Urinary bladder (tissue), 4 donors: ENCODE measurements at places on chromosomes 13 and 19. TPM values are rescaled to one million over a fixed set of nuclear protein-coding genes. Genes with fewer than 3 reads are reported as not detected.

- DNase-seq = no peak
Measured at GRCh38 chr19:824885-825284, 2.8 kb upstream of the AZU1 start.

- no peak for DNase-seq
Measured at GRCh38 chr13:48302871-48303358, 636 bp upstream of the RB1 start.

GRCh38 chr19:1259206-1259875 lies 9.8 kb upstream of the CIRBP start:
- no peak for DNase-seq

DNA sequence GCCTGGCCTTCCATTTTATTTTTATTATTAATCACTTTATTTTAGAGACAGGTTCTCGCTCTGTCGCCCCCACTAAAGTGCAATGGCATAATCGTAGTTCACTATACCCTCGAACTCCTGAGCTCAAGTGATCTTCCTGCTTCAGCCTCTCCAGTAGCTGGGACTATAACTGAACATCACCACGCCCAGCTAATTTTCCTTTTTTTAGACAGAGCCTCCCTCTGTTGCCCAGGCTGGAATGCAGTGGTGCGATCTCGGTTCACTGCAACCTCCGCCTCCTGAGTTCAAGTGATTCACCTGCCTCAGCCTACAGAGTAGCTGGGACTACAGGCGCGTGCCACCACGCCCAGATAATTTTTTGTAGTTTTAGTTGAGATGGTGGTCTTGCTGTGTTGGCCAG lies 6.7 kb upstream of the PAN3 start:
- no peak for DNase-seq

DNA sequence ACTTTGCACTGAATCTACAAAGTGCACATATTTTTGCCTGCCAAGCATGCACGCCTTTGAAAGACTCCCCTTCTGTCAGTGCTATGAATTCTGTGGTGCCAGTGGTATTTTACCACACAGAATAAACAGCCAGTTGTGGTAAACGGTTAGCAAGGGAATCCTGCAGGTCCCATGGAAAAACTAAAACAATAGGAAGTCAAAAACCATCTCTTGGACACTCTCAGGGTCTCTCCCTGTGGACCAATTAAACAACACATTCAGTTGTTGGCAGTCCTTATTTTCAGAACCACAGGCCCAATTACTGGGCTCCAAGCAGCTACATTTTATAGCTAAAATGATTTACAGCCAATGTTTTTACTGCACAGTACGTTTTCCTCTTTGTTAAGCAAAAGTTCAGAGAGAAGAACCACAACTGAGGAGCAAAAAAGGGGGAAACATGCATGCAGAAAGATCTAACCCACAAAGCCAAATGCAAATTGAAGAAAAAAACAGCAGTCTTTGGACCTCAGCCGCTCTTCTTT lies 116.9 kb downstream of the KCTD12 start:
- DNase-seq = no peak

GRCh38 chr19:2089727-2090053 lies 6.4 kb downstream of the MOB3A start:
- no peak for DNase-seq

DNA sequence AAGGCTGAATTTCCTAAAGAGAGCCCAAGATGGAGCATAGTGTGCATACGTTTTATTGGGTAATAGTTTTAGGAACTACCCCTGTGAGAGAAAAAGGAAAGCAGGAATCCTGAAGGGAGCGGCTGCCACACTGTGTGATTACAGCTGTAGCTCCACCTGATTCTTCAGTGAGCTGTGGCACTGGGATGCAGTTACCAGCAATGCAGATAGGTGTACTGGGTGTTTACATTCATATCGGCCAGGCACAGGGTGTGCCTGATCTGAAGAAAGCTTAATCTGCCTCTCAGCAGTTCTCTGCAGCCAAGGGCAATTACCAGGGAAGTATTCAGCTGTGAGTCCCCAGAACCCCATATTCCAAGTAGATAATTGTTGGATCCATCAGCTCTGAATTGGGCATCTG lies 1541.8 kb downstream of the EFNB2 start:
- DNase-seq = no peak

DNA sequence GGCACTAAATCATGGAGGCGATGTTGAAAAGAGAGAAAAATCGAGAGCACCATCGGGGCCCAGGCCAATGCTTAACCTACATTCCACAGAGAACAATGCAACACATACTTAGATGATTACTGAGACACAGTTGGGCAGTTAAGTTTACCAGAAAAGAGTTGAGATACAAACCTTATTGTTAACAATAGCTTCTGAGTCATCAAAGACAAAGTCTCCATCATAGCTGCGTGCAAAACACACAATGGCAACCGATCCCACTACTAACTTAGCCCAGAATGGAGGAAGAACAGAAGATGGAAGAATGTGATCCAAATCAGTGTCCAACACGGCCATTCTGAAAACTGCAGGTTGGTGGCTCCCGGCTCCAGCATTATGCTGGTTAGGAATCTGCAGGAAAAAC lies 6.2 kb downstream of the TMTC4 start:
- no peak for DNase-seq

DNA sequence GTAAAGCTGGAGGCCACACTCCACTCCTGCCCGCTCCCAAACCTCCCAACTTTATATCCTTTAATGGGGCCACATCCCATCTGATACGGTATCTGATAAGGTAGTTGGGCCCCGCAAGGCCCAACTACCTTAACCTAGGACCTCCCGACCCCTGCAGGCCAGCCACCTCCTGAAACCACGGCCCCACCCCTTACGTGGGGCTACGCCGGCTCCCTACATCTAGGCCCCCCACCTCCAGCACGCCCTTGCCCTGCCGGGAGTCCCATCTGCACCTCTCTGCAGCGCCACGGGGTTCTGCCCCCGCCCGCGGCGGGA lies 2.2 kb downstream of the IGFLR1 start:
- no peak for DNase-seq

DNA sequence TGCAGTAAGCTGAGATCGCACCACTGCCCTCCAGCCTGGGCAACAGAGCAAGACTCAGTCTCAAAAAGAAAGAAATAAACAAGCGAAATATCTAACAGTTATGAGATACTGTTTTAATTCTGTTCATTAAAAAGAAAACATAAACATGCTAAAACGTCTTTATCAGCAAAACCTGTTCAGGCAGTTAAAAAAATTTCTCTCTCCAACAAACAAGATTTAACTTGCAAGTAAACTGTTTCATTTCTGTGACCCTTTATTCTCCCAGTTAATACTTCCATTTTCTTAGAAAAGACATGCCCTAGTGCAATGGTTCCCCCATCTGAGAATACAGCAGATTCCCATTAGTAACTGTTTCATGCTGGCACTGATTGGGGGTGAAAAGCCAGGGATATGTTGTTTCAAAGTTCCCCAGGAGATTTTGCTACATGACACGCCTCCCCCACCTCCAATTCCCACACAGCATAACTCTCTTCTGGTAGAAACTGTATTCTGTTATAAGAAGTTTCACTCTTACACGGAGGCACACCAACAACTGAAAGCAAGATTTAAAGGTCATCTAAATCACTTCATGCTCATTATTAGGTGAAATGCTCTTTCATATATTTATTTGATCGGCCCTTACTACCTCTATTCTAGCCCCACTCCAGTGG lies 24.4 kb downstream of the ELF1 start:
- DNase-seq = no peak

GRCh38 chr19:2282062-2282861 lies at the start of gene PEAK3:
TSS of gene PEAK3 (minus strand) at chr19:2282175. CDS start at chr19:2280931, 1,244 bp downstream.
- no peak for DNase-seq

DNA sequence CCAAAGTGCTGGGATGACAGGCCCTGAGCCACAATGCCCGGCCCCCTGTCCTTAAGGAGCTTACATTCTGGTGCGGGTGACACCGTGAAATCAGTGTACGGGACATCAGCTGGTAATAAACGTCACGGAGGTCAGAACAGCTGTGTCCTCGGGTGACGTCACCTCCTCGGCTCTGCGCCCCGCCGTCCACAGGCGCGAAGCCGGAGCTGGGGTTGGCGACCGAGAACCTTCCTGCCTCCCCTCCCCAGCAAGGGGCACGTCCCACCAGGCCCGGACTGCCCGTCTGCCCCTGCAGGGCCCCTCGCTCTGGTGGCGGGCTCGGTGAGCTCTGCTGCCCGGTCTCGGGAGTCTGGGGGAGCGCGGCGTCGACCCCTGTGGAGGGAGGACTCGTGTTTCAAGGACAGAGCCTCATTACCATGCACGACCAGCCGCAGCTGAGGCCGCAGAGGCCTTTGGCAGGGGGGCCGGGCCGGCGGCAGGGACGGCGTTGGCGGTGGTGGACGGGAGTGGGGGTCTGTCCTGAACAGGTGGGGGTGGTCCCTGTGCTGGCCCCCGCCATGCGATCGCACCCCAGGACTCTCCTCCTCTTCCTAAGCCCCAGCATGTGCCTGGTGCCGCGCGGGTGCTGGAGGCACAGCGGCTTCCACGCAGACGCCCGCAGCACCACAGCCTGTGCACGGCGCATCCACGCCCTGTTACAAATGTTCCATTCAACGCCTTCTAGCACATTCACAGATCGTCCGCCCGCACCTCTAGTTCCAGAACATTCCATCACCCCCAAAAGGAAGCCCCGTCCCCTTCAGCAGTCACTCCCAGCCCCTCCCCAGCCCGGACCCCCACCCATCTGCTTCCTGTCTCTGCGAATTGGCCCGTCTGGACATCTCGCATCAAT lies 5.4 kb downstream of the LINGO3 start:
- DNase-seq = no peak

DNA sequence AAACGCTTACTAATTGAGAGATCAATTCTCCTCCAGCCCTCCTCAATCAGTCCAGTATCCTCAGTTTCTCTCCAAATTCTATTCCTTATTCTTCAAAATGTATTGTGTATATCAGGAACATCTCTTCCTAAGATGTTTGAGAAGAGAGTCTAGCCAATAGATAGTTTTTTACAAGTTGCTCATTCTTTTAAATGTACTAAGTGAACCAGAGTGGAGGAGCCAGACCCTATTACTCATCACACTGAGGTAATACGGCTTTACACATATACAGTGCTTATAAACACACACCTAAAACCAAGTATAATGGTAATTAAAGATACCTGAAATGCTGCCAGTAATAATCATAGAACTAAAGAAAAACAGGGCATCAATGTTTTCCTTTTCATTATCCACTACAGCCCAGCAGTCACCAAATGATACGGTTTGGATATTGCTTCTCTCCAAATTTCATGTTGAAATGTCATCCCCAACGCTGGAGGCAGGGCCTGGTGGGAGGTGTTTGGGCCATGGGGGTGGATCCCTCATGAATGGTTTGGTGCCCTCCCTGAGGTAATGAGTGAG lies 45.2 kb upstream of the HMGB1 start:
- no peak for DNase-seq

- DNase-seq = no peak
Measured at GRCh38 chr19:36008336-36008978, at the start of gene SYNE4. TSS of gene SYNE4 (minus strand) at chr19:36008813. CDS start at chr19:36008681, 132 bp downstream.

- DNase-seq = no peak
Measured at GRCh38 chr13:36919833-36920615, at the start of gene SMAD9. TSS of gene SMAD9 (minus strand) at chr13:36920238. CDS start at chr13:36879689, 40,549 bp downstream.

- DNase-seq = no peak
Measured at GRCh38 chr19:33394723-33395560, 21.4 kb downstream of the CEBPG start.

DNA sequence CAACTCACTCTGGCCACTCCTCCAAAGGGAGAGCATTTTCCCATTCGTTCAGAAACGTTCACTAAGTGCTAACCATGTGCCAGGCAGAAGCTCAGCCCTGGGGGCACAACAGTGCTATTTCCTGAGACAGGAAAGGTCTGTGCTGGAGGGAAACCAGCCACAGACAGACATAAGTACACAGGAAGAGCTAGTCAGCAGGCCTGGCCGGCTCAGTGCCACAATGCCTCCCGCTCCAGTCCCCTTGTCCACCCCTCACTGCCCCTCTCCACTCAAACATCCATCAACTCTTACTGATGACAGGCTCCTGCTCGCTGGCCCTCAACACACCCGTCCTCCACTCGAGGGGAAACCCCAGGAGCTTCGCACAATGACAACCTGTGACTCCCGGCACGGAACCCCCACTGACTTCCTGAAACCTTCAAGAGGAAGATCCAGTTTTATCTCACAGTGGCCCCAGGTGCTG lies 11.3 kb upstream of the PLA2G4C start:
- DNase-seq = no peak

DNA sequence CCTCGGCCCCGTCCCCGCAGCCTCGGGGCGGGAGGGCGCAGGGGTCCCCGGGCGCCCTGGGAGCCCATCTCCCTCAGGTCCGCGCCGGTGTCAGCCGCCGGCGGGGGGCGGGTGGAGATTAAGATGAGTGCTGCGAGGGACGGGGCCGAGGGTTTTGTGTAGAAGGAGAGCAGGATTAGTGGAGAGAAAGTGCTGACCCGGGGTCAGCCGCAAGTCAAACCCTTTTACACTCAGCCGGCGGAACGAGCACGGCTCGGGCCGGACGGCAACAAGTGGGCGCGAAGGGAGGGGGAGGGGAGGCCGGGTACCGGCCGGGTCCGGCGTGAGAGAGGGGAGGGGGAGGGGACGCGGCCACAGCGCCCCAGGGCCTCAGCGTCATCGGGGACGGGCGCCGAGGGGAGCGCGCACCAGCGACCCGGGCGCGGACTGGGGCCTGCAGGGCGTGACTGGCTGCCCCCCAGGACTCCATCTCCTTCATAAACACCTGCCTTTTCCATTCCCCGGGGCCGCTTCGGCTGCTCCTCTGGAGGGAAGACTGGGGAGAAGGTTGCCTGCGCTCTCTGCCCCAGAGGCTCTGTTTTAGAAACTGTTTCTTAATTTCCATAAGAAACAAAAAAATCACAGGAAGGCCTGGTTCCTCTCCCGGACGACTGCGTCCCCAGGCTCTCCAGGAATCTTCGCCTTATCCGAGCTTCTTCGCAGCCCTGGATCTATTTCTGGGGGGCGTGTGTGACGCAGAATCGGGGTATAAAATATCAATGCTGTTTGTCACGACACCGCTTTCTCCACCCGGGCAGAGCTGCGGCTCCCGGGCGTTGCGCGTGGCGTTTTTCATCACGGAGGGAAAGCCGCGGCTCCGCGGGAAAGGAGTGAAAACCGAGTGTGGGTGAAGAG lies 6.5 kb downstream of the SOX1 start:
- no peak for DNase-seq

- no peak for DNase-seq
Measured at GRCh38 chr13:79191501-79191900, 214.6 kb downstream of the RBM26 start.

- no peak for DNase-seq
Measured at GRCh38 chr19:31171936-31172335, 177.3 kb downstream of the TSHZ3 start.

UCHL3 gene
- 37.2 TPM for total RNA-seq

LGALS7 gene
- not detected for total RNA-seq

GIPC3 gene
- 0.11 TPM for total RNA-seq

ZNF43 gene
- total RNA-seq = 50.2 TPM

PRTN3 gene
- total RNA-seq = 0.26 TPM

MATK gene
- 0.53 TPM for total RNA-seq

FFAR1 gene
- not detected for total RNA-seq

NCAN gene
- total RNA-seq = 0.42 TPM

PTGIR gene
- 2.6 TPM for total RNA-seq

ZNF563 gene
- total RNA-seq = 8.4 TPM

NKPD1 gene
- 0.58 TPM for total RNA-seq
